ENCODE measurements at places on chromosomes 13 and 19.
A peak's percentile ranks its signal among the peaks of the same experiment; 100 is the strongest.

- DNase-seq: no peak
Measured at GRCh38 chr19:33279430-33280350, 22.6 kb downstream of the CEBPA start.

- DNase-seq: no peak
Measured at GRCh38 chr13:104567114-104567513, 1500.9 kb upstream of the SLC10A2 start.

DNA sequence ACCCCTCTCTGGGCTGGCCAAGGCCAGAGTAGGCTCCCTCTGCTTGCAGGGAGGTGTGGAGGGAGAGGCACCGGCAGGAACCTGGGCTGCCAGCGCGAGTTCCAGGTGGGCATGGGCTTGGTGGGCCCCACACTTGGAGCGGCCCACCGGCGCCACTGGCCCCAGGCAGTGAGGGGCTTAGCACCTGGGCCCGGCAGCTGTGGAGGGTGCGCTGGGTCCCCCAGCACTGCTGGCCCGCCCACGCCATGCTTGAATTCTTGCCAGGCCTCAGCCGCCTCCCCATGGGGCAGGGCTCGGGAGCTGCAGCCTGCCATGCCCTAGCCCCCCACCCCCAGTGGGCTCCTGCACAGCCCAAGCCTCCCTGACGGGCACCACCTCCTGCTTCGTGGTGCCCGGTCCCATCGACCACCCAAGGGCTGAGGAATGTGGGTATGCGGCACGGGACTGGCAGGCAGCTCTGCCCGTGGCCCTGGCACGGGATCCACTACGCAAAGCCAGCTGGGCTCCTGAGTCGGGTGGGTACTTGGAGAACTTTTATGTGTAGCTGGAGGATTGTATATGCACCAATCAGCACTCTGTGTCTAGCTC, 1648.0 kb downstream of the OLFM4 start:
- no peak for DNase-seq

GRCh38 chr13:91618315-91618714, 219.9 kb downstream of the GPC5 start:
- DNase-seq: no peak

DNA sequence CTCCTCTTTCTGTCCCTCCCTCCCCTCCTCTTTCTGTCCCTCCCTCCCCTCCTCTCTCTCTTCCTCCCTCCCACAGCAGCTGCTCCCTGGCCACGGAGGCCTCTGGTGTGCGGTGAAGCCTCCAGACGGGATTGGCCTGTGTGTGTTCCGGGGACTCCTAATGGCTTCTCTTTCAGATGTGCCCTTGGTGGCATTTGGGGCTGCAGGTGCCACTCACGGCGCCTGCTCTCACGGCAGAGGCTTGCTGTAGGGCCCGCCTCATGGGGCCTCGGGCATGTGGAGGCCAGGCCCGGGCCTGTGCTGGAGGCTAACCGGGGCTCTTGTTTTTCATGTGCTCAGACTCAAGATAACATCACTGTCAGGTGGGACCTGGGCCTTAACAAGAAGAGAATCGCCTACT, 20.9 kb downstream of the UPF1 start:
- no peak for DNase-seq

GRCh38 chr13:78589206-78589605, 14.1 kb downstream of the POU4F1 start:
- no peak for DNase-seq

GRCh38 chr19:2462635-2463421, 6.1 kb upstream of the LMNB2 start:
- no peak for DNase-seq

- DNase-seq: no peak
Measured at GRCh38 chr13:33179463-33179862, 106.1 kb downstream of the STARD13 start.

DNA sequence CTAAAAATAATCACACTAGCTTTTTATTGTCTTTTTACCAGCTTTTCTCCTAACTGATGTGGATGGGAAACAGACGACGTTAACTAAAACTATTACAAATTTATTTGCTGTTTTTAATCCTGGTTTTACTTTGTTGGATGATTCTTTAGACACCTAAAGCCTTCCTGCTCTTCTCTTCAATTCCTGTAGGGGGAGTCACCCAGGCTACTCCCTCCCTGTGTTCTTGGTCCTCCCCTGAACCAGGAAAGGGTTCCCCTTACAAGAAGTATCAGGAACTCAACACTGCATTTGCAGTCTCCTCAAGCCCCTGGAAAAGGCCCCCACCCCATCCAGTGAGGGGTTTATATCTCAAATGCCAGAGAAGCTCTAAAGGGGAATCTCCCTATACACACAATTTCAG, 206.1 kb downstream of the SUCLA2 start:
- no peak for DNase-seq

DNA sequence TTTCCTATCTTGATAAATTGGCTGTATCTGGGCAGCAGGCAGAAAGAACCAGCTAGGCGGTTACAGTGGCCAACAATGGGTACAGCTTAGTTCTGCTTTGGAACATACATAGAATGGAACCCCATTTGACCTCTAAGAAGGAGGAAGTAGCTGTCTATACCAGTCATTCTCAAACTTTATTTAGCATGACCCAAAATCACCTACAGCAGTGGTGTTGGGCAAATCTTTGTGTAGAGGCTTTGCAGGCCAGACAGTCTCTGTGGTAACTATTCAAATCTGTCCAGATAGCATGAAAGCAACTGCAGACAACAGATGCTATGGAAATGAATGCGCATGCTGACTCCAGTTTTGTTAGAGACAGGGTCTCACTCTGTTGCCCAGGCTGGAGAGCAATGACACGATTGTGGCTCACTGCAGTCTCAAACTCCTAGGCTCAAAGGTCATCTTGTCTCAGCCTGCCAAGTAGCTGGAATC, 12.0 kb upstream of the KCNC3 start:
- no peak for DNase-seq

- no peak for DNase-seq
Measured at GRCh38 chr13:20128459-20128931, 32.4 kb downstream of the GJA3 start.

- no peak for DNase-seq
Measured at GRCh38 chr13:113786262-113786841, 27.3 kb downstream of the TMEM255B start.

GRCh38 chr19:5718579-5719273, 1.2 kb downstream of the LONP1 start:
- no peak for DNase-seq

GRCh38 chr13:113962975-113963374, 10.9 kb downstream of the C13orf46 start:
- DNase-seq: no peak

DNA sequence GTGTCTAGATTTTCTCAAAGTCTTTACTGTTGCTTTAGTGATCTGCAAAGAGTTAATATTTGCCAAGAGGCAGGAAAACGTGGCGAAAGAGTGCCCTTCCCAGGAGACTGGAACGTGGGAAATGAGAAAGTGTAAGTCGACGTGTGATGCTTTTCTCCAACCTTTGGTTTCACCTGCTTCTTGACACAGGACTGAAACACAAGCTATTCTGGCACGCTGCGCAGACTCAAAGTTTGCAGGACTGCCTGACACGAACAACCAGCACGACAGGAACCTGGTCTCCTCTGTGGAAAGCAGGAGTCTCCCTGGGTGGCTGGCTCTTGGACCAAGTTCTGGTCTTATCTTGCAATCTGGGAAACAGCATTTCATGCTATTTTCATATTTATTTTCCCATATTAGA, 28.6 kb downstream of the RFXAP start:
- DNase-seq: no peak

GRCh38 chr13:37490176-37490779, 108.3 kb downstream of the POSTN start:
- DNase-seq: no peak

- no peak for DNase-seq
Measured at GRCh38 chr13:45907503-45907902, 56.0 kb upstream of the SIAH3 start.

DNA sequence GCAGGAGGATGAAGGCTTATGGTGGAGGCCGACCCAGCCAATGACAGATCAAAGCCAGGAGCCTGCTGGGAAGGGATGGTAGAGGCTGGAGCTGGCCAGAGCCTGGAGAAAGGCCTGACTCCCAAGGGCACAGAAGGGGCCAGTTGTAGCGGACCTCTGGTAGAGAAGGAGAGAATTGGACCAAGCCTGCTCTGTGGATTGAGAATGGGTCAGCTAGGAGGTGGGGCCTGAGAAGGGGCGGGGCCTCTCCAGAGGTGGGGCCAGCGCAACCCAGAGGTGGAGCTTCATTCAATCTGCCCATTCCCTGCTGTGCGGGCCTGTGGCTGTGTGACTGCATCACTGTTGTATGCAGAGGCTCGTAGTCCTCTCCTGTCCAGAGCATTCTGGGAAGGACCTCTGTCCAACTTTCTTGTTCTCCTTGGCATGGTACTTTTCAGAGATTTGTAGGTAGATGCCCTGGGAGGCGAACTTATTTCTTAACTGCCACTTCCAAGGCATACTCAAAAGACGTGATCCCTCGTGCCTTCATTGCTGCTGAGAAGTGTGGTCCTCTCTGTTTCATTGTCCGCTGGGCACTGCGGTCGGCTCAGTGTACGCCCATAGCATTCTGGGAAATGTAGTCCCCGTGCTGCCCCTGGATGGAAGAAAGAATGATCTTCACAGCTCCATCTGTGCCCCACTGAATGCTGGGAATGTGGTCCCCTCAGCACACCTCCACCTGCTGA, 6.7 kb downstream of the GRIN2D start:
- DNase-seq: no peak

DNA sequence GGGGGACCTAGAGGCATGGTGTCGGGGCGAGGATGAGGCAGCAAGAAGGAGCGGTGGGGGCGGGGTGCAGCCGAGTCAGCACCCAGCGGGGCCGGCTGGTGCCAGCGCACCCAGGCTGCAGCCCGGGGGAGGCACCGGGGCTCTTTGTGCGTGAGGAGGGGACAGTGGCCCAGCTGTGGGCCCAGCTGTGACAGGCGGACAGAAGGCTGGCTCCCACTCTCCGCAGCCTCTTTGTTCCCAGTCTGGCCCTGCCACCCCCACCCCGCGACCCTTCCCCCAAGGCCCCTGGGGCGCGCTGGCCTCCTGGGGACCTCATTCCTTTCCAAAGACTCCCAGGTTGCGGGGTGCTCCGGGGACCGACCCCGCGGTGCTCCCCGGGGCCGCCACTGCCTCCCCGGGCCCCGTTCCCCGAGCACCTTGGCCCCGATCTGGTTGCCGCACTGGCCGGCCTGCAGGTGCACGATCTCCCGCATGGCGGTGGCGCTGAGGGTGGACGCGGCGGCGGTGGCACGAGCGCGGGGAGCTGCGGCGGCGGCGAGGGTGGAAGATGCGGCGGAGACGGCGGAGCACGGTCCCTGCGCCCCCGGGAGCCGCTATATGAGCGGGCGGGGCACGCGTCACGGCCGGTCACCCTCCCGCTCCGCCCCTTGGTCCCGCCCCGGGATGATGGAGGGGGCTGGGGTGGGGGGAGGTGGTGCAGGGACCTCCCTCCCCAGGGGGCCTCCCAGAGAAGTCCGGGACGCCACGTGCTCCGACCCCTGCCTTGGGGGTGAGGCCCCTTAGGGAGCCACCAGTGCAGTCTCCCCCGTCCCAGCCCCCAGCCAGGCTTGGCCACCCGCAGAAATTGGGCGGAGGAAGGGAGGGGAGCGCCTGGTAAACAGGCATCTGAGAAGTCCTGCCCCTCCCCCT, at the start of gene TUBB4A:
Gene TUBB4A (minus strand): TSS at position 570 of the 909 bp plus-strand sequence. CDS start 97 bp downstream, at position 473.
- DNase-seq: peak; percentile 55

GRCh38 chr13:101493541-101493940, 41.1 kb downstream of the ITGBL1 start:
- DNase-seq: no peak

GRCh38 chr13:29483623-29484022, 111.9 kb downstream of the SLC7A1 start:
- no peak for DNase-seq

DNA sequence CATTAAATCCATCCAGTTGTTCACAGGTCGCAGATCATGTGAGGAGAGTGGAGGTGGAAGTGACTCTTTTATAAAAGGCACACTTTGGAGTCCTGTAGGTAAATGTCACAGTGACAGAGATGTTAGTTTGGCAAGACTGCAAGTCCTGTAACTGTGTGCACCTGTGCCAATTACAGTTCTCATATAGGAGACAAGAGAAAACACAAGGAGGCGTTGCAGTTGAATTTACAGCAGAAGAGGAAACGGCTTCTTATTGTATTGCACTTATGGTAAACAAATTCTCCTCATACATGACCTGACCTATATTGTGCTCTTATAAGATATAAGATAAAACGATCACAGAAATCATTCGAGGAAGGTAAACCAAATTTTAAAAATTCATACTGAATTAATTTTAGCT, 732.8 kb upstream of the SLC10A2 start:
- no peak for DNase-seq

GRCh38 chr19:32022731-32023563, 322.5 kb upstream of the ZNF507 start:
- DNase-seq: no peak

DNA sequence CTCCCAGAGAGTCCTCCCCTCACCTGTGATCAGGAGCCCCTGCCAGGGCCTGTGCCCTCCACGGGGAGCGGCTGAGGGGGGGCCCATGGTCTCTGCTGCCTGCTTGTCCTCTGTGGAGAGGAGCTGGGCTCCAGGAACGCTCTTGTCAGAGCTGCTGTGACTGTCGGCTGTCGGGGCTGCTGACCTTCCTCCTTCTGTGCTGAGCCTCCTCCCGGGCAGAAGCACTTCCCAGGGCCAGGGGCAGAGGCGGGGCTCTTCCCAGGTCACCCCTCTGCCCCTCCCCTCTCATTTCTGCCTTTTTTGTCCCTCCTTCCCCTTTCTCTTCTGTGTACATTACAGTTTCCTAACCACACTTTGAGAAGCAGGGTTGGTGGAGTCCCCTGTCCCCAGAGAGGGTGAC, at the start of gene CEACAM4:
Gene CEACAM4 (minus strand): TSS at position 198 of the 400 bp plus-strand sequence. CDS start 111 bp downstream, at position 87.
- no peak for DNase-seq

GRCh38 chr13:90577726-90578125, 769.8 kb upstream of the MIR17HG start:
- no peak for DNase-seq

DNA sequence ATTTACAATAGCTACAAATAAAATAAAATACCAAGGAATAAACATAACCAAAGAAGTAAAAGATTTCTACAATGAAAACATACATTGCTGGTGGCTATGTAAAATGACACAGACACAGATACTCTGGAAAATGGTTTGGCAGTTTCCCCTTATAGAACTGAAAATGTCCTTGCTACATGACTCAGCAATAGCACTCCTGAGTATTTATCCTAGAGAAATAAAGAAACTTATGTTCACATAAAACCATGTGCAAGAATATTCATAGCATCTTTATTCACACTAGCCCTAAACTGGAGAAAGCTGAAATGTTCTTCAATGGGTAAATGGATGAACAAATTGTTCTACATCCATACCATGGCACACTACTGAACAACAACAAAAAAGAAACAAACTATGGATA, 100.2 kb upstream of the RFC3 start:
- no peak for DNase-seq

GRCh38 chr13:39362652-39363381, 240.2 kb downstream of the LHFPL6 start:
- DNase-seq: no peak
